Stimulated activated CD8-positive, alpha-beta memory T cell treated with anti-CD3 and anti-CD28 coated beads, Interleukin-4, amount 100 ng/mL, for 4 hours (primary cell): ENCODE measurements at places on chromosomes 11 and 22.

DNA sequence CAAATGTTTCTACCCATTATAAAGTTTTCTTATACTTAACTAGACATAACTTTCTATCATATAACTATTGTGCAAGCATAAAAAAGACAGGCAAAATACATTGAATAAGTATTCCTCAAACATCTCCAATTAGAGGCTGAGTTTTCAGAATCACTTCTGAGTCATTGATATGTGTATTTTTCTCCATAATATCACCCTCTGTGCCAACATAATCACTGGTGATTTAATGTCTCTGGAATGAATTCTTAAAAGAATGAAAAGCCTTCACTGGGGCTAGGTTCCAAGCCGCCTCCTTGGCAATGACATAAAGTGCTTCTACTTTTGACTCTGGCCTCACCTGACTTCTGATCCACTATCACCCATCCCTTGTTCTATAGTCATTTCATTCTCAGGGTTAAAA is 197.0 kb upstream of the E2F8 start:
- DNase-seq = no peak

GRCh38 chr11:17505146-17505545 is 28.5 kb upstream of the ABCC8 start:
- DNase-seq = no peak

GRCh38 chr11:10301656-10302358 is 3.1 kb upstream of the ADM start:
- no peak for DNase-seq

DNA sequence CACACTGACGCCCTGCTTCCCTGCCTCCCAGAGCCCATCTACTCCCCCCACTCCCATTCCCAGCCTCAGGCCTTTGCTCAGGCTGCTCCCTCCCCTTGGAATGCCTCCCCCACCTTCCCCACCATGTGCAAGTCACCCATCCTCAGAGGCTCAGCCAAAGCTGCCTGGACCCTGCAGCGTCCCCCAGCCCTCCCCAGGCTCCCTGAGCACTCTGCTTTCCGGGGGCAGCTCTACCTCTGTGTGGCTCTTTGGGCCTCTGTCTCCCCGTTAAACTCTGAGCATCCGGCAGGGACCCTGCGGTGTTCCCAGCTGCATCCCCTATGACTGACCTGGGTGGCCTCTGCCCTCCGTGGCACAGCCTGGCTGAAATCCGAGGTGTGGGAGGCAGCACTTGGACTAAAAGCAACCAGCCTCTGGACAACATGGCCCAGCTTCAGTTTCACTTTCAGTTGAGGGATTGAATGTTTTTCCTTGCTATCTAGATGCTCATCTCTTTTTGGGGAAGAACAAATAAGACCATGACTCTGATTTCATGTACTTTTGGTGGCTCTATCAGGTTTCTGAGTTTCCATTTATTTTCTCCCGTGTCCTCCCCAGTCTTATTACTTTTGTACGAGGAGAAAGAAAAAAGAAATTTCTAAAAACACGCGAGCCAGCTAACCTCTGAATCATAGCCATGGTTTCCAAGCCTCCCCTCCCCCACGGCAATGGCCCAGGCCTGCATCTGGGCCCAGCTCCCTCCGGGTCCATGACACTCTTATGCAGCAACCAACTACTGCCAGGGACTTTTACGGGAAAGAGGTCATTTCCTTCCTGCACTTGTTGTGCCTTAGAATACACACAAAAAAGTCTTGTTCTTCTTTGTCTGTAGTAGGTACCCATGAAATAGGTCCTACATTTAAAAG is 3.8 kb downstream of the APOL3 start:
- DNase-seq = peak; percentile 55

DNA sequence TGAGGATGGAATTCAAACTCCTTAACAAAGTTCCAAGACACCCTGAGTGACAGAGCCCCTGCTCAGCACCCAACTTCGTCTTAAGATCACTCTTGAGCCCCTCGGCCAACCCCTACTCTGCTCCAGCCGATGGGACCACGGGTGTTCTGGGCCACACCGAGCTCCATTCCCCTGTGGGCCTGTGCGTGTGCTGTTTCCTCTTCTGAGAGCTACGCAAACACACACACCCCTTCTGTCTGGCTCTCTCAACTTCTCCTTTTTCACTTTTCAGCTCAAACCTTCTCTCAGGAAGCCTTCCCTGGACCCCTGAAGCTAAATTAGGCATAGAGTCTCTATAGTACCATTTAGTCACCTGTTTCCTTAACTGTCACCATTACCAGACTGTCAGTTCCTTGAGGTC is 37.5 kb upstream of the NNMT start:
- no peak for DNase-seq

GRCh38 chr11:19389787-19390303 is 149.1 kb upstream of the E2F8 start:
- no peak for DNase-seq

GRCh38 chr11:83070731-83071566 is 748 bp downstream of the RAB30 start:
- no peak for DNase-seq

DNA sequence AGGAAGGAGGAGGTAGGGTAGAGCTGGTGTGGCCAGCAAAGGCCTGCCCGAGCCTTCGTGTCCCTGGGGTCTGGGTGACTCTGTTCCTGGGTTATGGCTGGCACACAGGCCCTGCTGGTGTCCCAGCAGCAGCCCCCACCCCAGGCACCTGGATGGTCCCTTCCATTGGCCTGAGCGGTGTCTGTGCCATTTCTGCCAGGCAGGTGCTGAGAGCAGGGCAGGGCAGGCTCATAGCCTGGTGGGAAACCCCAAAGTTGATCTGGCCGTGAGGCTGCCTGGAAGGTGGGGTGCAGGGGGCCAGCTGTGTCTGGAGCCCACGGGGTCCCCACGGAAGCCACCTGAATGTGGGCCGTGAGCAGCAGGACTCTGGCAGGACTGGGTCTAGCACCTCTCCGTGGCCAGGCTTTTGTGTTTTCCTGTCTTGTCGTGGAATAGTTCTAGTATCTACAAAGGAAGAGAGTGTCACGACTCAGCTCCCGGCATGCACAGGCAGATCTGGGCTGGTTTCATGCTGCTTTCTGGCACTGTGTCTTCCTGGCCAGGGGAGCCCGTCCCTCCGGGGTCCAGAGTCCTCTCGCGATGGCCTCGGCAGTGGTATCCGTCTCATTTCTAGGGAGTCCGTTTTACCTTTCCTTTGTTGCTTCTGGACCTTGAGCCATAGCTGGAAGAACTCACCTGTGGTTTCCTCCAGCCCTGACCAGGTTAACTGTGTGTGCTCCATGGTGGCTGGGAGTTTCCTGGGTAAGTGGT is 83.7 kb downstream of the KCNQ1 start:
- DNase-seq = no peak

- DNase-seq = no peak
Measured at GRCh38 chr11:125995313-125995712, 49.5 kb downstream of the VSIG10L2 start.

DNA sequence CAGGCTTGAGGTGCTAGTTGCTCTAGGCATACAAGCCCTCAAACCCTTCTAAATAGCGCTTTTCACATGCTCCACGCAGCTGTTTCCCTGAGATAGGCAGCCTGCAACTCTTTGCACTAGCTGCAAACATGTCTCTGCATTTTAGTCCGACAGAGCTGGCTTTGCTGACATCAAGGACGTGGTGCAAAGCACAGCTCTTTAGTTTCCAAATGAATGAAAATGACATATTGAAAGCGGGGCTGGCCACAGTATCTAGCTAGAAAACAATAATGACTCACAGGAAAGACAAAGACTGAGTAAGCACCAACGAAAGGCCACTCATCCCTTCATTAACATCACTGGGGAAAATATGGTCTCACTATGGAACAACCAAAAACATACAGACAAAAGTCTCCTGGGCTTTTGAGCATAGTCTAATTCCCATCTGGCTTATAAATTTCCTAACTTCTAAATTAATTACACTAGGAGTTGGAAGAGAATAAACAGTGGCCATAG is 15.3 kb upstream of the ZC3H12C start:
- DNase-seq = no peak

GRCh38 chr22:23305922-23306374 is 125.6 kb downstream of the BCR start:
- DNase-seq = no peak

- DNase-seq = peak; percentile 21
Measured at GRCh38 chr11:10809373-10810160, 841 bp upstream of the EIF4G2 start.

DNA sequence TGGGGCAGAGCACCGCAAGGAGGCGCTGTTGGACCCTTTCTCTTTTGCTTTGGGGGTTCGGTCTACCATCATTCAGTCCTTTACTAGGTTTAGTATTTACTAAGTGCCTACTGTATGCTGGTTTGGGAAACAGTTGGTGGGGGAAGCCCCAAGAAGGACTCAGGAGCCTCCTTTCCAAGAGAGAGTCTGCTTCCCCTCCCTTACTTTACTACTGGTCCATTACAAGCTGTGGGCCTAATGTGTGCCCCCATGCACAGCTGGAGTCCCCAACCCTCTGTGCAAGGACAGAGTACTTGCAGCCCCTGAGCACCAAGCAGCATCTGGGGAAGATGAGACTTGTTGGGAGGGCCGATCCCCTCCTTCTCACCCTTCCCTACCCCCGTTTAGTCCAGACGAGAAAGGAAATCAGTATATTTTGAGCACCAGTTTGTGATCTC is 876 bp upstream of the UBE2L6 start:
- peak; percentile 70 for DNase-seq

DNA sequence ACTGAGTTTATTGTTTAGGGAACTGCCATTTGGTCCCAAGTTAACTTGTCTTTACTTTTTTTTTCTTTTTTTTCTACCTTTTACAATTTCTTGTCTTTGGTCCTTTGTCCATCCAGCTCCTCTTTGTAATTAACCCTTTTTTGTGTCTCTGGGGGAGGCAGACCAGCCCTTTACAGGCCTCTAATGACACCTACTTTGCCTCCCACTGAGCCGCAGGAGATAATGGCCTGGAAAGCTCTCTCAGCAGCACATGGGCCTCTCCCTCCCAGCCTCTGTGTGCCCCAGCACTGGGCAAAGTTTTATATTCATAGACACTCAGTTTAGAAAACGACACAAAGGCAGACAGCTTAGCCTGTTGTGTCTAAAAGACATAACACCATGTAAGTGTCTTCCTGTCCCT is 480.4 kb downstream of the SOX6 start:
- no peak for DNase-seq

DNA sequence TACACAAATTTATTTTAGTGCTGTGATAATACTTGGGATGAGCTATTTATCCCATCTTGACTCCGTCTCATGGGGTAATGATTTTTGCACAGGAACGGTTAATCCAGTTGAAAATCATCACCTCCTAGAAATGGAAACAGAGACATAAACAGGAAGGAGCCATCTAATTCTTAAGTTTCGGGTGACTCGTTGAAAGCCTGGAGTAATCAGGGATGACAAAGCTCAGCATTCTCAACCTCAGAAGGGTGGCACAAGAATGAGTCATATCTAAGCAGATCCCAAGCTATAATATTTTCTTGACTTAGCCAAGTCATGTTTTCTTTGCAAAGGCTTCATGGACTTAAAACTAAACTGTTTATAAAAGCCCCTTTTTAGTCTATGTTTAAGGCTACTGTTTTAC is 280.8 kb upstream of the CCDC90B start:
- no peak for DNase-seq

- DNase-seq = no peak
Measured at GRCh38 chr11:73047773-73048371, 94.2 kb downstream of the FCHSD2 start.

- DNase-seq = no peak
Measured at GRCh38 chr11:93501856-93502255, 41.3 kb downstream of the SMCO4 start.

GRCh38 chr11:93389737-93390136 is 59.2 kb downstream of the DEUP1 start:
- no peak for DNase-seq

DNA sequence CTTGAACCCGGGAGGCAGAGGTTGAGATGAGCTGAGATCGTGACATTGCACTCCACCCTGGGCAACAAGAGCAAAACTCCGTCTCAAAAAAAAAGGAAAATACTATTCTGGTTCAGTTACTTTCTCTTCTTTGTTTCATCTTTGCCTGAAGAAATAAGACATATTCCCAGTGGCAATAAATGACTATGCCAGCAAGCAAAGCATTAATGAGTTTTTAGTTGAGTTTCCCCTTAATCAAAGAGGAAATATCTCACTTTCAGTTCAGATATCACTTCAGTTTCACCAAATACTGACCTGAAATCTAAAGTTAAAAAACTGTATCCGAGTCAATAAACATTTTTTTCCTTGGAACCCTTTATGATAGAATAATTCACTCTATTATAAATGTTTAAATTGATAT is 10.4 kb downstream of the PISD start:
- no peak for DNase-seq

GRCh38 chr11:20598492-20598891 is 916 bp upstream of the SLC6A5 start:
- no peak for DNase-seq

- no peak for DNase-seq
Measured at GRCh38 chr11:17014321-17014832, at the start of gene PLEKHA7. Gene PLEKHA7 (minus strand): TSS chr11:17014414. CDS start chr11:17014401, 13 bp downstream.

- DNase-seq = no peak
Measured at GRCh38 chr11:65712633-65713076, 603 bp downstream of the KAT5 start.

DNA sequence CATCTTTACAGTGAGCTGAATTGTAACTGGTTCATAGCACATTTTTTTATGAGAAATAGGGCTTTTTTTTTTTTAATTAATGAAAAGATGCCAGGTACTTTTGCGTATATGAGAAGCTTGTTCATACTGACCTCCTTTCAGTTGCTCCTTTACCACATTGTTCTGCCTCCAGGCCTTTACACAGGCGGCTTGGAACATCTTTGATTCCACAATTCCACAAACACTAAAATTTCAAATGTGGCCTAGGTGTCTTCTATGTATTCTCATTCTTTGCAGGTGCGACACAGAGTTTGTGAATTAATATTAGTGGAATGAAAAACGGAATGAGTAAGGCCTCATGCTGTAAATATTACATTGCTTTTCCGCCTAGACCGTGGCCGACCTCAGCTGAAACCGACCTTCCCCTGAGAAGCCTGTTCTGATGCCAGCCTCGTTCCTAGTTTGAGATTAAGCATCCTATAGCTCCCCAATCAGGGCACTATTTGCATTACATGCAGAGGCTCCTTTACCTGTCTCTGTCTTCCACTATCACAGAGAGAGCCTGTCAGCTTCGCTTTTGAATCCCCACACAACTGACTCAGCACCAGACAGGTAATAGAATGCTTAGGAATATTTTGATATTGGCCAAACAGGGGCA is 125.8 kb downstream of the LDLRAD3 start:
- DNase-seq = no peak

- DNase-seq = no peak
Measured at GRCh38 chr11:7973011-7973410, 7.8 kb upstream of the NLRP10 start.
